Right forelimb (tissue), 1 donor: ENCODE measurements at places on chromosomes 12 and 14.

DNA sequence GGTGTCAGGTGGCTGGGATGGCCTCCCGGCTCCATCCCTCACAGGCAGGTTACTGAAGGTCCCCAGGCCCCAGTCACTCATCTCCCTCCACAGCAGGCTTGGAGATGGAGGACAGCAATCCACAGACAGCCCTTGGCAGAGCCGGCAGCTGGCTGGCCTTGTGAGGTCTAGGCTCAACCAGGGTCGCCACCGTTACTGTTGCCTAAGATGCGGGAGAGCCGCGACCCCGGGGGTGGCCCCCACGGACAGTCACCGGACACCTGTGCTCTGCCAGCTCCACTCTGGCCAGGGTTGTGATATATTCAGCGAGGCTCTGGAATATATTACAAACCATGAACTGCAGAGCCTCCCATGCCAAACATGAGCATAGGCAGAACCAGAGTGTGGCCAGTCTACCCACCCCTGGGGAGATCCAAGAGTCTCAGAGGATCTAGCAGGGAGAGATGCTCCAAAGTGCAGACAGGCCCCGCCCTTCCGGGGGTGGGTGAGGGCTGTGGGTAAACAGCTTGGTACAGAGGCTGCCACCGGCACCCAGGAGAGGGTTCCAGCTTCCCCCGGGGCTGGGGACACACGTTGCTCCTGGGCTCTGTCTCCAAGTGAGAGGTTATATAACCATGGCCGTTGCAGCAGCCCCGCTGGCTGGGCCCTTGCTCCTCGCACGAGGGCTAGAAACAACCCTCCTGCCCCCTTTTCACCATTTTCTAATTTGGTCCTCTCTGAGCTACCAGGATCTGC is 55.9 kb upstream of the DIO3 start:
- DNase-seq: peak; percentile 37

DNA sequence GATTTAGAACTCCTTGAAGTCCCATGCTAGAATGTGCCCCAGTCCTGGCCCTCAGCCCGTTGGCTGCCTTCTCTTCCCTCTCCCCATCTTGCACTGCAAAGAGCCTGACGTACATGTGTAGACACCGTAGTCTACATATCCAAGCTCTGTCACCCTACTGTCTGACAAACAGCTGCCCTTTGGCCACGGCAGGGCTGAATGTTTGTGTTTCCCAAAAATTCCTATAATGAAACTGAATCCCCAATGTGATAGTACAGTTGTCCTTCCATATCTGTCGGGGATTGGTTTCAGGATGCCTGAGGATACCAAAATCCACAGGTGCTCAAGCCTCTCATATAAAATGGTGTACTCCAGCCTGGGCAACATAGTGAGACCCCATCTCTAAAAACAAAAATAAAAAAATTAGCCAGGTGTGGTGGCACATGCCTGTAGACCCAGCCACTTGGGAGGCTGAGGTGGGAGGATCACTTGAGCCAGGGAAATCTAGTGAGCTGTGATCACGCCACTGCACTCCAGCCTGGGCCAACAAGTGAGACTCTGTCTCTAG is 12.3 kb upstream of the TFCP2 start:
- DNase-seq: no peak

DNA sequence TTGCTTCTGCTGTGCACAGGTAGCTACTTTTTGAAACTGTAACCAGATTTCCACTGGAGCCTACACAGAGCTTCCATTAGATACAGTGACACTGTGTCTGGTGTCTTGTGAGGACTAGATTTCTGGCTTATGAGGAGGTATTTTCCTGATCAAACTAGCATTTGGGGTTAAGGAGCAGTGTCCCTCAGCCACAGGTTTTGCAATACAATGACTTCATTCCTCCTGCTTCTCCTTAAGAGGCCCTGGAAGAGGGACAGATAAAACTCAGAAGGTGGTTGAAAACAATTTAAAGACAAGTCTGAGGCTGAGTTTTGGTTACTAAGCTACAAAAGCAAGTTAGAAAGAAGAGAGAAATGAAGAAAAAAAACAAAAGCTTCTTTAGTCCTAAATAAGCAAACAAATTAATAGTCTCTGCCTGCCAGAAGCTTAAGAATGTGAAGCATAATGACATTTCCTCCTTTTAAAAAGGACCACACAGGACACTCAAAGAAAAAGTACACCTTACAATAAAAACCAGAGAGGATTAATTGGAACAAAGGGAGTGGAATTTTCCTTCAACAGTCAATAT is 53.0 kb downstream of the PKP2 start:
- no peak for DNase-seq

GRCh38 chr12:108838194-108839017 is 19.0 kb downstream of the SSH1 start:
- peak; percentile 78 for DNase-seq

DNA sequence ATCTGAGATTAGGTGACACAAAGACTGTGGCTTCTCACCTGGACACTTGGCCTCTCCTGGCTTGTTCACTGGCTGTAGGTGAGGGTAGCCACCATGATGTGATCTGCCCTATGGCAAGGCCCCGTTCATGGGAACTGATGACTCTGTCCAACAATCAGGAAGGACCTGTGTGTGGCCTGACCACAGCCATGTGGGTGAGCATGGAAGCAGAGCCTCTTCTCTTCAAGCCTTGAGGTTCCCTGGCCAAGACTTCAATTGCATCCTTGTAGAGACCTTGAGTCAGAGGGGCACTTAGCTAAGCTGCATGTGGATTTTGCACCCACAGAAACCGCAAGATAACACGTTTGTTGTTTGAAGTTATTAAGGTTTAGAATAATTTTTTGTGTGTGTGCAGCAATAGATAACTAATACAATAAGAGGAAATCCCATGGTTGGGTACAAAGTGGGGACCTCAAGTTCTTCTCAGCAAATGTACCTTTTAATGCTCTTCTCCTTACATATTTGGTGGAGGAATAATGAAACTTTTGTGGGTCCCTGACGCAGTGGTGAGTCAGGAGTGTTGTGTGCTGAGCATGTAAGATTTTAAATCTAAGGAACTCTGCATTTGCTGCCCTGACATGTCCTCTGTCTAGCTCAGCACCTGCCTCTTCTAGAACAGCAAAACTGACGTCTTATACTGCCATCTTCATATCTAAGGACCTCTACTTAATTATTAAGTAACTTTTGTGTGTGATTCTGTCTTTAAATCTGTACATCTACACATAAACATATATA is 27.5 kb upstream of the PLEKHG7 start:
- DNase-seq: no peak

- DNase-seq: no peak
Measured at GRCh38 chr14:33315721-33316120, 377.0 kb downstream of the NPAS3 start.

DNA sequence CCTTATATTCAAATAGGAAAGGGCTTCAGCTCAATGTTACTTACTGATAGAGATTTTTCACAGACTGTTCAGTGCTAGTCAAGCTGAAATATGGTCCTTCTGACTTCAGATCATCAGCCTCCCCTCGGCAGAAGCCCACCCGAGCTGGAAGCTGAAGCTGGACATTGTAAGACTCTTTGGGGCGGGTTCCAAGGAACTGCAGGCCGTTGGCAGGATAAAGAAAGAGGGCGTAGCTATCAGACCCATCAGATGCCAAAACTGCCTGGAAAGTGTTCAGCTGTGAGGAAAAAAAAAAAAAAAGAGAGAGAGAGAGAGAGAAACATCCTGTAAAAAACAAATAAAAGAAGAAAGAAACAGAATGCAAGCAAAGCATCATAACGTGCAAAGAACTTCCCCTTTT is 8.8 kb downstream of the NID2 start:
- no peak for DNase-seq

DNA sequence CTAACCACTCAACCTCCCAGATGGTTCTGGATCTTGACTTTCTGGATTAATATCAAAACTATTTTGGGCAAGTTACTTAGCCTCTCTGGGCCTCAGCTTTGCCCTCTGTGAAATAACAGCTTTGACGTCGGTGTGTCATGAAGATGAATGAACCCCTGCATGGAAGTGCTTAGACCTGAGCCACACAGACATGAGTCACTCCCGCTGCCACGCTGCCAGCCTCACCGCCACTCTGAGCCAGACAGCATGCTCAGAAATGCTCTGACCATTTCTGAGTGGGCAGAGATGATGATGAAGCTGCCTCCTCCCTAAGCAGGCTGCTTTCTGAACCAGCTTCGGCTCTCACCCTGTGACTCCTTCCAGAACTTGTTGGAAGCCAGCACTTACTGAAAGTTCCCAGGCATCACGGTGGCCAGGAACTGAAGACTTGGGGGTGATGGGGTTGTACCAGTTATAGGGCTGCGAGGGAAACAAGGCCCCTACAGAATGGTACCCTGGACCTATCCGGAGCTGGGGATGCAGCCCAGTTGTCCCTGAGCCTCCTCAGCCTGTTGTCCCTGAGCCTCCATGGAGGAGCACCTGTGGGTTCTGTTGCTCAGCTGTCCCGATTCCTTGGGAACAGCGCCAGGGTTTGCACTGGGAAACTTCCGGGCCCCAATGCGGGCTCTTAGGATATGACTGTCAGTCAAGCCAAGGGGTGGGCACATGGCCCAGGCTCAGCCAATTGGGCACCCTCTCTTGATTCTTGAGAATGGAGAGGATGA is 2.0 kb upstream of the CCDC197 start:
- DNase-seq: no peak

DNA sequence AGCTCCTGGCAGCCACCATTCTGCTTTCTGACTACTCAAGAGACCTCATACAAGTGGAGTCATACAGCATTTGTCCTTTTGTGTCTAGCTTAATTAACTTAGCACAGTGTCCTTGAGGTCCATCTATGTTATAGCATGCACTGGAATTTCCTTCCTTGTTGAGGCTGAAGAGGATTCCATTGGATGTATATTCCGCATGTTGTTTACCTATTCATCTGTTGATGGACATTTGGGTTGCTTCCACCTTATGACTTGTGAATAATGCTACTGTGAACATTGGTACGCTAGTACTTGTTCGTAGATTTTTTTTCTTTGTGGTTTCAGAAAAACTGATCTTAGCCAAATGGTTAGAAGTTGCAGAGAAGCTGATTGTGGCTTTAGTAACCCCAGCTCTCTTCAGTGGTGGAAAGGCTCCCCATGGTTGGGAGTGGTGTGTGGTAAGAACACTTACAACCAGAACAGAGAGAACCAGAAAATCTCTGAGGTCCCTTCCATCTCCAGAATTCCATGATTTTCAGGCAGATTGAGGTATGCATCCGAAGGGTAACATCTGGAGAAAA is 118.4 kb downstream of the SAMD4A start:
- DNase-seq: no peak

DNA sequence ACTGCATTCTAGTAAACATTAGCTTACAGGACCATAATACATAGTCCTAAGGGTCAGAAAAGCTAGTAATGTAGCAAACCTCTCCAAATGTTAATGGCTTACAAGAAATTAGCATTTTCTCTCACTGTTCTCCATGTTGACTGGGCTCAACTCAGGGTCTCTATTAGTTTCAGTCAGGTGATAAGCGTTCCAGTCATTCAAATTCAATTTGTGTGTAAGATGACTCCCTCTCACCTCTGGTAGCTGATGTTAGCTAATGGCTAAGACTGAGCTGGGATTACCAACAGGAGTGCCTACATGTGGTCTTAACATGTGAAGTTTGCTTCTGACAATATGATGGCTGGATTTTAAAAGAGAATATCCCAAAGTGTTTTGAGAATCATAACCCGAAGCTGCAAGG is 630.5 kb upstream of the USP15 start:
- DNase-seq: no peak

DNA sequence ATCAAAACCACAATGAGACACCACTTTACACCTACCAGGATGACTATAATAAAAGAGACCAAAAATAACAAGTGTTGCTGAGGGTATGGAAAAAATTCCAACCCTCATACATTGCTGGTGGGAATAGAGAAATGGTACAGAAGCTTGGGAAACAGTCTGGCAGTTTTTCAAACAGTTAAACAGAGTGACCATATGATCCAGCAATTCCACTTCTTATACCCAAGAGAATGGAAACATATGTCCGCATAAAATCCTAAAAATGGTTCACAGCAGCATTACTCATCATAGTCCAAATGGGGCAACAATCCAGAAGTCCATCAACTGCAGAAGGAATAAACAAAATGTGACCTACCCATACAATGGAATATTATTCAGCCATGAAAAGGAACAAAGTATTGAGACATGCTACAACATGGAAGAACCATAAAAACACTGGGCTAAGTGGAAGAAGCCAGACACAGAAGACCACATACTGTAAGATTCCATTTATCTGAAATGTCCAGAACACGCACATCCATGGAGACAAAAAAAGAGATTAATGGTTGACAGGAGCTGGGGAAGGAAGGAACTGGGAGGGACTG is 44.5 kb downstream of the CHGA start:
- no peak for DNase-seq

- DNase-seq: no peak
Measured at GRCh38 chr12:128982933-128983332, 129.7 kb downstream of the GLT1D1 start.

GRCh38 chr12:126998031-126998430 is 1268.9 kb upstream of the TMEM132C start:
- no peak for DNase-seq

DNA sequence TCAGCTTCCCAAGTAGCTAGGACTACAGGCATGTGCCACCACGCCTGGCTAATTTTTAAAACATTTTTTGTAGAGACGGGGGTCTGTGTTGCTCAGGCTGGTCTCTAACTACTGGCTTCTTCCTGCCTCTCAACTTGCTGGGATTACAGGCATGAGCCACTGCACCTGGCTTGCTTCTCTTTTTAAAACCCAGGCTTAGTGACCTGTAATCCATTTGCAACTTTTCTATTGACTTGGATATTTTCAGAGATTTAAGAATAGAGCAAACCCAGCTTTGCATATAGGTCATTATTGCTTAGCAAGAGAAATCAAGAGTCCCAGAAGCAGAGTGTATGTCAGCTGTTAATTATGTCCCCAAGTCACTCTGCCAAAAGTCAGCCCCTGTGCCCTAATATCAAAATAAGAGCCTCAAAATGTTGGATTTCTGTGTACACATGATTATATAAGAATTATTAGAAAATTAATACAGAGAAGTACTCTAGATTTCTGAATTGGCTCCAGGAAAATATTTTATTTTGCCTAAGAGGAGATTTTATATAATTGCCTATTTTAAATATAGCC is 24.9 kb downstream of the TCP11L2 start:
- no peak for DNase-seq

GRCh38 chr12:47860279-47860841 is 40.7 kb upstream of the HDAC7 start:
- no peak for DNase-seq

GRCh38 chr14:89618811-89619551 is 201.9 kb upstream of the FOXN3 start:
- peak; percentile 89 for DNase-seq

GRCh38 chr12:92079054-92079385 is 66.6 kb downstream of the BTG1 start:
- DNase-seq: no peak

- no peak for DNase-seq
Measured at GRCh38 chr12:57449375-57449774, 5.7 kb upstream of the INHBE start.

DNA sequence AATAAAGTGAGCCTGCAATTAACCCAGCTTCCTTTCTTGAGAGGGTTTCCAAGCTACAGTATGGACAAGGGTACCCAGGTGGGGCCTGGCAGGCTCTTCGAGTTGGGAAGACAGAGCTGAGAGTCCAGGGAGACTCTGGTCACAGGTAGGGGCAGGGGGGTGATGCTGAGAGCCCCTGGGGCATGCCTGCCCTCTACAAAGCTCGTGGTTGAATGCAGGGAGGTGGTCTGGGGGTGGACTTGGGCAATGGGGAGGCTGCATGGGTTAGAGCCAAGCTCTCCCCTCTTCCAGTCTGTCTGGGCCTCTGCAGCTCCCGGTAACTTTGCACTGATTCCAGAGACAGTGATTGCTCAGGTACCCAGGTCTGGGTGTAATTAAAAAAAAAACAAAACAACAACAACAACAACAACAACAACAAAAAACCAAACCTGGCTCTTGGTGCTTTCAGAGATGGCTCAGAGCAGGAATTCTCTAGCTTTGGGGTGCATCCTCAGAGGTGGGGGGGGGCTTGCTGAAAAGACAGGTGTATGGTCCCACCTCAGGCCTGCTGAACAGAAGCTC is 30.8 kb upstream of the PPP2R5C start:
- DNase-seq: no peak
